ENCODE measurements at places on chromosomes 7 and 10.

GRCh38 chr7:117588352-117588794, 108.5 kb downstream of the CFTR start:
- DNase-seq, result no peak

- DNase-seq, result no peak
These were observed 162.0 kb downstream of the SEMA3E start for GRCh38 chr7:83486957-83487356.

- no peak for DNase-seq
These were observed 56.4 kb downstream of the SLC16A12 start for GRCh38 chr10:89478739-89479654.

- no peak for DNase-seq
These were observed 457.7 kb downstream of the IPMK start for GRCh38 chr10:57809961-57810360.

GRCh38 chr10:114897593-114897992, 40.4 kb upstream of the TRUB1 start:
- DNase-seq, result no peak
